ENCODE measurements at places on chromosomes 13 and 19. TPM values are rescaled to one million over a fixed set of nuclear protein-coding genes. Genes with fewer than 3 reads are reported as not detected.

DNA sequence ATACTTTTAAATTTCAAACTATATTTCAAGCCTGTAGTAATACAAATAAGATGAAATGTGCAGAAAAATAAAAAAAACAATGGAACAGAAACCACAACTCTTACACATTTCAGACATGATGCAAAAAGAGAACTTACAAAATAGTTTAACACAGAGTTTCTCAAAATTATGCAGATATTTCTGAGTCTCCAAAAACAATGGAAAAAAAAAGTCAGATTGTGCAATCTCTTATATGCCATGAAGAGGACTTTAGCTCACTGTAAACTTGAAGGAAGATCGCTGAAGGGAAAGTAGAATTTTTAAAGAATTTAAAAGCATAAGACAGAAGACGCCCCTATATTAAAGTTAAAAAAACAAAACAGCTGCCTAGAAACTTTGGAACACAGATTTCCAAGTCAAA, 20.4 kb downstream of the ZNF708 start:
- no peak for ATAC-seq

Gene RRAS
- total RNA-seq = 16.4 TPM

GRCh38 chr19:51456541-51457290, 1.5 kb downstream of the SIGLEC8 start:
- ATAC-seq = no peak

Gene KL
- total RNA-seq = 0.24 TPM

DNA sequence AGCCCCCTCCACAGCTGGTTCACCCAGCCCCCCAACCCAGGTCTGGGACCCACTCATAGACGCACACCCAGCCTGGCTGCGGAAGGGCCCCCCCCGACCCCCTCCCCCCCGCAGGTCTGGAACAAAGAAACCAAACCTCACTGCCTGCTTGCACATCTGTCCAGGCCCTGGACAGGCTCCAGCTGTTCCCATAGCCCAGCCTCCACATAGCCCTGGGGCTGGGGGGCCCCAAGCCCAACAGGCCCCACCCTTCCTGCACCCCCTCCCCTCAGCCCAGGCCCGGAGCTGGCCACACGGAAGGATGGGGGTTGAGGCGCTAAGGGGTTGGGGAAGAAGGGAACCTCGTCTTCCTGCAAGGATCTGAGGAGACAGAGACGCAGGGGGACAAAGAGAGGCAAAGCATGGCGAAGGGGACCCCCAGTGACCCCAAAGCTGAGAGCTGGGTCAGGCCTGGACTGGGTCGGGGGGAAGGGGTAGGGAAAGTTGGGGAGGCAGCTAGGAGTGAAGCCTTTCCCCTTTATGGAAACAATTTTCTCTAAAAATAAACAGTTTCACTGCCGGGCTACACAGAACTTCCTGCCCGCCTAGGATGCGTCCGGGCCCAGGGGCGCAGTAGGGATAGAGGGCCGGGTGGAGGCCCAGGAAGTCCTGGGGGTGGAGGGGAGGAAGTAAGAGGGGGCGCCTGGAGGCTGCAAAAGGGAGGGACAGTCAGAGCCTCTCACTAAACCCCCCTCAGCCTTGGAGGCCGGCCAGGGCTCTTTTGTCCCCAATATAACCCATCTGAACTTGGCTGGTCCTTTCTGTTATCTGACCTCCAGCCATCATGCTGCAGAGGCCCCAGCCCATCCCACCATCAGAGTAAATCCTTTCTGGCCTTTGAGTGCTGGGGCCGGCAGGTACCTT, 2.4 kb downstream of the KANK2 start:
- ATAC-seq = no peak

DNA sequence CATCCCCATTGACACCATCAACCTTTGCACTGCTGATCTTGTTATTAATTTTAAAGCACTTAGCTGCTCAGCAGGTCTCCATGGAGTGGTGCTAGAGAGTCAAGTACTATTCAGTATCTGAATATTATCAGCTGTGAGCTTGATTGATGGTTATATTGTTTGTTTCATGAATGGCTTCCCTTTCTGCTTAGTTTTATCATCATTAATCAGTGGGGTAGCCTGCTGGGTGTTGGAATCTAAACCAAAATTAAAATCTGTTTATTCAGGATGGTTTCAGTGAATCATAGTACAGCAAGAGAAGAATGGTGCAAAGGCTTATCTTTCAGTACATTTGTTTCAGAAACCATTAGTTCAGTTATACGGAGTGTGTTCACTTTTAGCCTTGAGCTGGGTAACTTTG, 42.5 kb upstream of the SCEL start:
- ATAC-seq = peak; percentile 89

Gene RFPL4AL1
- not detected for total RNA-seq

- no peak for ATAC-seq
Measured at GRCh38 chr13:75299913-75300862, 181.8 kb downstream of the TBC1D4 start.

Gene CGB3
- total RNA-seq = not detected

GRCh38 chr13:111610081-111610480, 289.6 kb downstream of the TEX29 start:
- ATAC-seq = no peak

DNA sequence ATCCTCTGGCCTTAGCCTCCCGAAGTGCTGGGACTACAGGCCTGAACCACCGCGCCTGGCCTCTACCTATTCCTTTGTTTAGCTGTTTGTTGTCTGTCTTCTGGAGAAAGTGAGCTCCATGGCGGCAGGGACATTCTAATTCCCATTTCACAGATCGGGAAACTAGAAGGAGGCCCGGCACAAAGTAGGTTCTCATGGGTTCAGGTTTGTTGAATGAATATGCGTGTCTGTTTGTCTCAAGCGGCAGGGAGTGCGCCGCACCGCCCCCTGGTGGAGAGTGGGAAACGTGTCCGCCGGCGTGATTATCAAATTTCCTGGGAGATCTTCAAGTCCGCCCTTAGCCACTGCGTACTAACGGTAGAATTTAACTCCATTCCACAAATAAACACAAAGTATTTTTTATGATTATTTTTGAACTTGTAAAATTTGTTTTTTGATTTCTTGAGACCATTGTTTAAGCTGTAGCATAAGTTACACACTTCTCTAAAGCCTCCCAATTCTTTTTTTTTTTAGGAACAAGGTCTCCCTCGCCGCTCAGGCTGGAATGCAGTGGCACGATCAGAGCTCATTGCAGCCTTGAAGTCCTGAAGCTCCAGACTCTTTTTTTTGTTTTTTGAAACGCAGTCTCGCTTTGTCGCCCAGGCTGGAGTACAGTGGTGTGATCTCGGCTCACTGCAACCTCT, 8.9 kb upstream of the CCDC9 start:
- ATAC-seq = no peak

Gene PSG3
- total RNA-seq = not detected

- no peak for ATAC-seq
Measured at GRCh38 chr19:49362929-49363267, 682 bp upstream of the TEAD2 start.

DNA sequence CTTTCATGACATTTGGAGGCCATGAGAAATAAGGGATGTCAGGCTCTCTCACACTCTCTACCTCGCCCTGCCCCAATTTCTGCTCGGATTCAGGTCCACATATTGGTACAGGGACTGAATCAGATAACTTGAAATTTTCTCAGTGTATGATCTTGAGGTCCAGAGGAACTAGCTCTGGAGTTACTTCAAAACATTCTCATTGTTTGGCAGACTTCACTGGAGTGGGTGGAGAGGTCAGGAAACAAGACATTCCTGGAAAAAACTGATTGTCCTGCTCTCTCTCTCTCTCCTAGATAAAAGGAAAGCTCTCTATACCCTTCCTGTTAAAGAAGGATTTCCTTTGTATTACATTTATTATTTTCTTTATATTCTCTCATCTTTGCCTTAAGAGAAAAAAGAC, 428.1 kb upstream of the DACH1 start:
- ATAC-seq = no peak

- no peak for ATAC-seq
Measured at GRCh38 chr13:30466358-30466714, 600 bp upstream of the HMGB1 start.

DNA sequence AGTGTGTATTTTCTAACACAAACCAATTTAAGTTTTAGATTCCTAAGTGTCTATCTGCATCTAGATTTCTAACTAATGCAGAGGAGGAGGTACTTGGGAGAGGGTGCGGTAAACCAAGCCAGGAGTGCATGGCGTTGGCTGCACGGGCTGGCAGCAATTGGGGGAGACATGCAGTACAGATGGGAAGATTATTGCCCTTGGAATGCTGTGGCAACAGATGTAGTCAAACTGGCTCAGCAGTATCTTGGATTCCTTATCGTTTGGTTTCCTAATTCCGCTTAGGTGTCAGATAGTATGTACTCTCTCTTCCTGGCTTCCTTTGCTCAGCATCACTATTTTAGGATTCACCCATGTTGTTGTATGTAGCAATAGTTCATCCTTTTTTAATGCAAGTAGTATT, 29.4 kb upstream of the STK24 start:
- no peak for ATAC-seq

GRCh38 chr19:12331211-12331941, 2.1 kb downstream of the ZNF563 start:
- no peak for ATAC-seq

GRCh38 chr13:106349080-106349931, 186.2 kb downstream of the EFNB2 start:
- ATAC-seq = peak; percentile 75

DNA sequence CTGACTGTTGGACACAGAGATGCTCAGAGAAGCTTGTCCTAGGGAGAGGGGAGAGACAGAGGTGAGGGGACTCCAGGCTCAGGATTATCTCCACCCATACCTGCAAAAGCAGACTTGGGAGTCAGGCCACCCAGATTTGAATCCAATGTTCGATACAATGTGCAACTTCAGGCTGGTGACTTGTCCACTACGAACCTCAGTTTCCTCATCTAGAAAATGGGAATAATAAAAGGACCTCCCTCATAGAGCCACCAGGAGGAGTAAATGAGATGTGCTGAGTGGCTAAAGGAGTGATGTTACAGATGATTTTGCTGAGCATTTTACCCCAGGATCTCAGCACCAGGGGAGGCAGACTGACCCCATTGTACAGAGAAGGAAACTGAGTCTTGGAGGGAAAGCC, 25.0 kb downstream of the PRKD2 start:
- no peak for ATAC-seq

- no peak for ATAC-seq
Measured at GRCh38 chr13:106696140-106696539, 128.2 kb upstream of the ARGLU1 start.

GRCh38 chr13:89282241-89282640, 1611.1 kb downstream of the SLITRK5 start:
- ATAC-seq = no peak

DNA sequence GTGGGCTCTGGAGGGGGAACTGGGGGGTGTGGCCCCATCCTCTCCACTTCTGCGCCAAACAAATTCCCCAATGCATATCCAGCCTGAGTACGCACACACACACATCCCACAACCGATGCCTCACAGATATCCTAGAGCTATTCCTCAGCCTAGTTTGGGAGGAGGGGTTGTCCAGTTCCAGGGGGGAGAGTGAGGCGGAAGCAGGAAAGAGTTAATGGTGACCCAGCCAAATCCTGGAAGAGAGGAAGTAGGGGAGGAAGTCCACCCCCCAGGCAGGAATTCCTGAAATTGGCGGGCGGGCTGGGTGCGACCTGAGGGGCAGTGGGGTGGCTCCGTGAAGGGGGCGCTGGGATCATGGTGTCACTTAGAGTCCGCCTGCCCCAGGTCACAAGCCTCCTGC, 897 bp downstream of the GPR4 start:
- no peak for ATAC-seq

DNA sequence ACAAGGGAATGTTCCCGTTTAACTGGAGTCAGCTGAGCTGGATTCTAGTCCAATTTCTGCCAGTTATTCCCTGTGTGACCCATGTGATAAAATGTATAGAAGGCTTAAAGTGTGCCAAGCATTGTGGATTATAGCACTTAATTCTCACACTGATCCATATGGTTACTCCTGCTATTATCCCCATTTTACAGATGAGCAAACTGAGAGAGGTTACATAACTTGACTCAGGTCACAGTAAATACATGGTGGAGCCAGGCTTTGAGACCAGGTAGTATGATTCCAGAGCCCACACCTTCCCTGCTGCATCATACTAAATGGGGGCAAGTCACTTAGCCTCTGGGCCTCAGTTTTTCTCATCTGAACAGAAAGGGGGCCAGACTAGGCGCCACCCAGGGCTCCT, 2.0 kb upstream of the DHRS12 start:
- ATAC-seq = no peak

DNA sequence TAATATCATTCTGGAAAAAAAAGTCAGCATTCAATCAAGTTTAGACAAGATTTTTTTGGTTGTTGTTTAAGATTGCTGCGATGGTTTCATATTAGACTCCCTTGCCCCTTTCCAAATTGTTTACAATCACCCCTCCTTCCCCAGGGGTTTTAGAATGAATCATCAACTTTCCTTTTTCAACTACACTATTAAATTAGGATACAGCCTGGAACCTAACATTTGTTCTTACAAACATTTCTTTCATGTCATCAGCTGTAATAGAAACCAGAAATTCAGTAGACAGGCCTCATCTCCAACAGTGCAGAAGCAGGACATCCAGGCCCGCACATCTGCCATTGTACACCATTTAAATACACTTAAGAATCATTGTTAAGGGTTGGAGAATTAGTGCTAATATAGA, 44.4 kb upstream of the WDFY2 start:
- ATAC-seq = no peak

DNA sequence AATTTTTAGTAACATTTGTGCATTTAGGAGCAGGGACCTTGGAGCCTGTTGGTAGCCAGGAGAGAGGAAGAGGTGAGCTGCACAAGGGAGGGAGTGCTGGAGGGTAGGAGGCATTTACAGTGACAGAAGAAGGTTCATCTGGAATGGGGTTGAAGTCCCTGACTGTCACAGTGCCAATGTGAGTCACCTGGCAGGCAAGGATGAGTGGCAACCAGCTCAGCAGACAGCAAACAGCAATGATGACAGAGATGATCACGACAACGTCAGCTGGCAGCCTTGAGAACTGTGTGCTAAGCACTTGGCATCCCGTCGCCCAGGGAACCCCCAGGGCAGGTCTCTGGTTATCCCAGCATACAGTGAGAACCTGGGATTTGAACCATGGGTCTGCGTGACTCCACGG, 2.6 kb downstream of the OR10H5 start:
- peak; percentile 82 for ATAC-seq

Gene C13orf42
- total RNA-seq = not detected

DNA sequence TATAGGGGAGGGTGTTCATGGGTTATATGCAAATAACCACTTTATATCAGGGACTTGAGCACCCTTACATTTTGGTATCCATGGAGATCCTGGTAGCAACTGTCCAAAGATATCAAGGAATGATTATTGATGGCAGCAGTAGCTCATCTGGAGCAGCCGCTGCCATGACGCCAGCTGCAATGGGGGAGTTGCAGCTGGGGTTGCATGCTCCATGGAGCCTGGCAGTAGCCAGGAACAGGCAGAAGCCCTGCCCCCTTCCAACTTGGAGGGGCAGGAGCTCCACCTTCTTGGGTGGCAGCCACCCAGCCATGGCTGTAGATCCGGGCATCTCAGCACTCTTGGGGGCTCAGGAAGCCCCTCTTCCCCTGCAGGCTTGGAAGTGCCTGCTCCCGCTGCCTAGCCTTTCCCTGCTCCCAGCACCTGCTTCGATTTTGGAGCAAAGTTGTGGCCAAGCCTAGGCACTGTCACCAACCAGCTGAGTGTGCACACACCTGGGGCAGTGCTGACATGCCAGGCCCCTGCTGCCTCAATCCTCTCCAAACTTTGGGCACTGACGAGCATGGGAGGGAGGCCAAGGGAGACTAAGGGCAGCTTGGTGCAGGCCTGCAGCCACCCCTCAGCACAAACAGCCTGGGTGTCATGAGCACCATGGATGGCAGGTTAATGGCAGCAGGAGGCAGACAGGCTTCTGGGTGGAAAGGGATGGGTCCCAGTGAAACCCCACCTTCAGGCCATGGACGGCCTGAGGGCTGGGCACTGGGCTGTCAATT, 235.6 kb upstream of the CSNK1A1L start:
- no peak for ATAC-seq

All from esophagus mucosa (tissue), 1 donor.